ENCODE measurements at places on chromosomes 12 and 14.

DNA sequence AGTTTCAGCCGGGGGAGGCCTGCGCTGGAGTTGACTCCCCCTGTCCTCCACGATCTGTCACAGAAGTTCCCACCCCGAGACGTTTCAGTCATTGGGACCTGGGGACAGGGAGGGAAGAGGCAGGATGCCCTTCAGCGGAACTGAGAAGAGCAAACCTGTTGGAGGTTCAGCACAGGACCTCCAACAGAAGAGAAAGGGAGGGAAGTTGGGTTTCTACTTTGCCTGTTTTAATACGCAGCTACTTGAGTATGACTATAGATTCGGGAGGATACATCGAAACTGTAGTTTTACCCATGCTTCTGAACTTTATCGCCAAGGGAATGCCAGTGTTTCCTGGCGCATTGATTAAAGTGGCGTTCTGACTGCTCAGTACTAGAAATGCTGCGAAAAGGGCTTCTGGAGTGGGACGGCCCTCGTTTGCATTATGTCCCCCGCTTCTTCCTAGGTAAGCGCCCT, 2.3 kb upstream of the DUSP6 start:
- no peak for DNase-seq

- no peak for DNase-seq
Observed at GRCh38 chr12:789852-790563, 37.6 kb downstream of the WNK1 start.

DNA sequence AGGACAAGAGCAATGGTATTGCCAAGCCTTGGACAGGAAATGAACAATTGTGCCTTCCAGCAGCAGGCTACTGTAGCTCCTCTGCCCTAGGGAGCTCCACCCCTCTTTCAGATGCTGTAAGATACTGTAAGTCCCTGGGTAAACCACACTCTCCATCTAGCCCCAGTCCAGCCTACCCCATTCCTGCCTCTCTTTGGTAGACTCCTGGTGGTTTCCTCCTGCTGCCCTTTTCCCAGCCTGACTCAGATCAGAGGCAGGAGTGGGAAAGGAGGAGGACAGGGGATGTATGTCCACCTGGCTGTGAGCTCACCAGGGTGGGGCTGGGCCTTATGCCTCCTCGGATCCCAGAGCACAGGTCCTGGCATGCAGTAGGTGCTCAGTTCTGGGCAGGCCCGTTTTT, 174.6 kb downstream of the ESRRB start:
- no peak for DNase-seq

- no peak for DNase-seq
Observed at GRCh38 chr14:102930753-102931579, 8.5 kb downstream of the AMN start.

DNA sequence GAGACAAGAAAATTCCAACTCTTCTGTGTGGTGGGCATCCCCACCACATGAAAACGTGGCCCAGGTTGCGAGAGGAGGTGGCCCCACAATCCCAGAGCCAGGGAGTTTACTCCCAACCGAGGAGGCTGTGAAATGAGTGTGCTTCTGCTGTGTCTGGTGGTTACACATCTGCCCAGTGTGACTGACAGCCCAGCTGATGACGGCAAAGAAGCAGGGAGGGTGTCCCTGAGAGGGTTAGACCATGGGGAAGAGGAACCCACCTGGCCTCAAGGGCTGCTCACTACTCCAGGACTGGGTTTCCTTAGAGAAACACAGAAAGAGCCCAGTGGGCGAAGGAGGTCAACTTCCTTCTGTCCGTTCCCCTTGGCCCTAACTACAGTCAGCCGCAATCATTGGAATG, 24.6 kb downstream of the ZFP36L1 start:
- DNase-seq, result no peak

GRCh38 chr12:77609016-77609415, 221.7 kb upstream of the NAV3 start:
- DNase-seq, result no peak

- DNase-seq, result no peak
Observed at GRCh38 chr12:94091624-94092023, 56.8 kb upstream of the PLXNC1 start.

DNA sequence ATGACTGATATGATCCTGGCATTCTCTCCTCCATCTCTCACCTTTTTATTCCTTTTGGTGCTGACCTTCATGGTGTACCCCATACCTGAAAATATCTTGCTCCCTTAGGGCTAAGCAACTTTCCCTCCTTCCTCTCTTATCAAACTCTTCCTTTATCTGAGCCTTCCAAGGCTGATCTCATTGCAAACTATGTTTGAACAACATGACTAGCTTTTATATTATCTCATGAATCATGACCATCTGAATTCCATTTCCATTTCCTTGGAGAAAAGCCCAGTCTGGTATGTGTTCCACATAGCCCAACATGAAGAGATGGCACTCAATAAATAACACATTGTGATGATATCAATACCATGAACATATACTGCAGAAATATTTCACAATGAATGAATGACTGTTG, 111.6 kb downstream of the TSPAN8 start:
- DNase-seq, result no peak

DNA sequence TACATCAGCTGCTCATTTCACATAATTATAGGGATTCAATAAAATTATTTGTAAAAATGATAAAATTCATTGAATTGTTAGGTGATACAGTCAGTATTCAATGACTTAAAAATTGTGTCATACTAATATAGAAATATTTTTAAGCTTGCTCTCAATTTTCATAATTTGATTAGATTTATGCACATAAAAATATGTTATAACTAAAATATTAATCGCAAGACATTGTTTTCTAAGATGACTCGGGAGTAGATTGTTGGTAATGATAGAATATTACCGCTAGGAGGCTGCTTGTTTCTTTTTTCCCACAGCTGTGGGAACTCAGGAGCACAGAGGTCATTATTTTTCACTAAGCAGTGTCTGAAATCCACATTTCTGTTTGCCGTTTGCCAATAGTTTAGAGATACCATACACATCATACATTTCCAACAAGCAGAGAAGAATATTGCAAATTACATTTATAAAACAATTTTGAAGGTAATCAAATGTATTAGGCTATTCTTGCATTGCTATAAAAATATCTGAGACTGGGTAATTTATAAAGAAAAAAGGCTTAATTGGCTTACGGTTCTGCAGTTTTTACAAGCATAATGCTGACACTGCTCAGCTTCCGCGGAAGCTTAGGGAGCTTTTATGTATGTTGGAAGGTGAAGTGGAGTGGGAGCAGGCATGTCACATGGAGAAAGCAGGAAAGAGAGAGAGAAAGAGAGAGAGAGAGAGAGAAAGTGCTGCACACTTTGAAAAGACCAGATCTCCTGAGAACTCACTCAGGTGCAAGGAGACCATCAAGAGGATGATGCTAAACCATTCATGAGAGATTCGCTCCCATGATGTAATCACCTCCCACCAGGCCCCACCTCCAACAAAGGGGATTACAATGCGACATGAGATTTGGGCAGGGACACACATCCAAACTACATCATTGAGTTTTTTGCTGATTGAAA, 9.2 kb downstream of the CD69 start:
- DNase-seq, result peak; percentile 70

DNA sequence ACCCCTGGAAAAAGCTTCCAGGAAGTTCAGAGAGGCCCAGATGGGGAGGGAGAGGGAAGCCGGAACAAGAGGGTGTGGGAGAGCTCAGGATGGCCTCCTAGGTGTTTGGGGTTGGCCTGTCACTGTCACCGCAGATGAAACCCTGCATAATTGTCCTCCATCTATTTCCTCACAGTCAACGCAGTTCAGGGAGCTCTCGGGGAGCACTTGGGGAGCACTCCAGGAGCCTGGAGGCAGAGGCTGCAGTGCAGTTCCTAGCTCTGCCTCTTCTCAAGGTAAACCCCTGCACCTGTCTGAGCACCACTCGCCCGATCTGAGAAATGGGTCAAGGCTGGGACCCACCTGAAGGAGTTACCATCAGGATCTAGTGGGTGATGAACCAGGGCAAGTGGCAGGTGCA, 194.6 kb upstream of the LHX5 start:
- no peak for DNase-seq

DNA sequence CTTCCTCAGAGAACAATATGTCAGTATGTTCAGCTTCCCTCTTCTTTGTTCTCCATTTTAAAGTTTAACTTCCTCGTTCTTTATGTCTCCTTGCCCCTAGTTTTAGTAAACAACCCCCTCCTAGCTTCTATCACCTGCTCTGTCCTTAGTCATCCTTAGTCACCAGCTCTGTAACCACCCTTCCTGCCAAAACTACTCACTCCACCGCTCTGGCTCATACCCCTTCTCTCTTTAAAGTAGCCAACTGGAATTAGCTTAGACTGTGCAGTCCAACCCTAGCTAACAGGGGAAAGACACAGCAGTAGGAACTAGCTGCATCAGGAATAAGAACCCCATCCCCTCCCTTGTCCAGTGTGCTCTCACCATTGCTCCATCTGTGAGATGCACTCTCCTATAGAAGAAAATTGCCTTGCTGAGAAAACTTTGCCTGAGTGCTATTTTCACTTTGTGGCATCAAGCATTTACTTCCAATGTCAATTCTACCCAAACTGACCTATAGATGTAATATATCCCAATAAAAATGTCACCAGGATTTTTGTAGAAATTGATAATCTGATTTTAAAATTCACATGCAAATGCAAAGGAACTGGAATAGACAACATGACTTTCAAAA, 603.2 kb downstream of the C12orf50 start:
- no peak for DNase-seq

DNA sequence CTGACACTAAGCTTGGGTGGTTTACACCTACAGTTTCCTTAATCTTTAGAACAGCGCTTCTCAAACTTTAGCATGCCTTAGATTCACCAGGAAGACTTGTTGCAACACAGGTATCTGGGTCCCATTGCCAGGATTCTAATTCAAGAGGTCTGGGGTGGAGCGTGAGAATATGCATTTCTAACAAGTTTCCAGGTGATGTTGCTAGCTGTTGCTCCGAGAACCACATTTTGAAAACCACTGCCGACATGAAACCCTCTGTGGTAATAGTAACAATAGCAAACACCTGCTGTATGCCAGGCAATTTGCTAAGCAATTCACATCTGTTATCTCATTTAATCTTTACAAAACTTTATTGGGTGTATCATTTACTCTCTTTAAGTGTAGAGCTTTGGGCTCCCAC, 58.6 kb downstream of the TRHDE start:
- DNase-seq, result no peak

DNA sequence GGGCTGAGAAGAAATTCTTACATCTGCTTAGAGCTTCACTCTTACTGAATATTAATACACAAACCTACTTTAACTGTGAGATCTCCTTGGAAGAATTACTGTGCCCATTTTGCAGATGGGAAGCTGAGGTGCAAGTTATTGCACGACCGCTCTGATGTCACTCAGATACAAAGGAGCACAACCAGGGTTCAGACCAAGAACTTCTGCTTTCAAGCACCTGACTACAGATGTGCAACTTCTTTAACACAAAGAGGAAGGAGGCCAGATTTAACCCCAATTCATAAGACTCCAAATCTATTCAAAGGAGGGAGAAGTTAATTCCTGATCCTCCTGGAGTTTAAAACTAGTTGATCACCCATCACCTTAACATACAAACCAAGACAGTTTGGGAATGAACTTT, 232.6 kb downstream of the VRK1 start:
- DNase-seq, result no peak

DNA sequence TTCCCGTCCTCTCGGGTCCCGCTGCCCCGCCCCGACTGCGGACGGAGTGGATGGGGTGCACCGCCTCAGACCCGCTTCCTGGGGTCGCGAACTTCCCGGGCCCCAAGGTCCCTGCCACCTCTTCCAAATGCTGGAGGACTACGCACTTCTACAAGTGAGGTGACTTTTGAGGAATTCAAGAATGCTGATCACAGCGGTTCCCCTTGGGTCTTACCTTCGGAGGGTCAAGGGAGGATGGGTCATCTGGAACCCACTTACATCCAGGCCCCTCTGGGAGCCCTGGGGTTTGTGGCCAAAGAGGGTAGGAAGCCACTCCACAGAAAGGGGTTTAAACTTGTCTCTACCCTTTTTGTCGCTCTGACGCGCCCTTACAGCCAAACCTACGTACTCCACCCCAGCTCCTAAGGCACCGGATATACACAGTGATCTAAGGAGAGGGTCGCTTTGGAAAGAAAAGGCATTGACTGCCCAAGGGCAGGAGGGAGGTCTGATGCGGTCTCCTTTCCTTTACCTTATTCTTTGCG, 532 bp upstream of the PRKD1 start:
- DNase-seq, result no peak

GRCh38 chr12:99983456-99984258, 1.1 kb downstream of the ANKS1B start:
- no peak for DNase-seq

DNA sequence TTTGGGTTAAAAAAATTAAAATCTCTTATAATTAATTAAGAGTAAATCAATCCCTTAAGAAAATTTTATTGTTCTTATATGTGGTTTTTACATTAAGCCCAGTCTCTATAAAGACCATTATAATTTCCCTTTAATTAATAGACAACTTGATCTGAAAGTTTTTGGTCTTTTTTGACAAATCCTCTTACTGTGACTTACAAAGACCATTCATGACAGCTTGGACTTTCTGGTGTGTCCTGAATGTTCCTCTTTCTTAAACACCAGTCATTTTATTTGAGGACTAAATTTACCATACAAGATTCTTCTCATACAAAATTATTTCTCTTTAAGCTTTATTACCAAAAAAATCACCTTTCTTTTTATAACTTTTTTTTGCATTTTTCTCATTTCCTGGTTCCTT, 368.3 kb downstream of the ADGRD1 start:
- no peak for DNase-seq

- DNase-seq, result no peak
Observed at GRCh38 chr12:104371043-104371870, 67.7 kb downstream of the EID3 start.

DNA sequence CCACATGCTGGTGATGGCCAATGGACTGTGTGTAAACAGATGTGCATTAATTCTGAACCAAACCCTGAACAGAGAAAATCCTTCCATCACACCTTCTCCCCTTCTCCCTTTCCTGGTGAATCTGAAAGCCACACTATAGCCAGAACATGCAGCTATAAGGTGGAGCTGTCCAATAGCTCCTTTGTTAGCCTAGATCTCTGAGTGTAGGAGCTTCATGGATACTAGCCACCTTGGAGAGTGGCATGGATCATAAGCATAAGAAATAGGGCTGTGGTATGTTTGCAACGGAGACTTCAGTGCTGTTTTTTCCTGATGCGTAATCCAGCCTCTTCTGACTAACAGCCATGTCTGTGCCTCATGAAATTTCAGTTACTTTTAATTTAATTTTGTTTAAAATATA, 364.5 kb downstream of the BTG1 start:
- no peak for DNase-seq

GRCh38 chr12:58301038-58301729, 359.8 kb downstream of the ATP23 start:
- DNase-seq, result no peak

DNA sequence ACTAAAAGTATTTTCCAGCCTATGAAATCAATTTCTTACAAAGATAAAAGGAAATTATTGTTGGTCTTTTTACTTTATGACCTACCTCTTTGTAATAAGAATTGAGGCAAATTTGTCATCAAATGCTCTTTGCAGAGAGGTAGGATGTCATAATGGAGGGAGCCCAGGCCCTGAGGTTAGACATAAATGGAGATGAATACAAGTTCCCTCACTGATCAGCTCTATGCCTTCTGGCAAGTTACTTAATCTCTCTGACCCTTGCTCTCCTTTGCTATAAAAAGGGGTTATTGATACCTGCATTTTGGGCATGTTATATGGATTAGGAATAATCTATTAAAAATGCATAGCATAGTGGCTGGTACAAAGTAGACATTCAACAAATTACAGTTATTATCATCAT, 146.9 kb upstream of the KRR1 start:
- no peak for DNase-seq

All from stimulated activated CD8-positive, alpha-beta memory T cell treated with anti-CD3 and anti-CD28 coated beads, Interleukin-4, amount 100 ng/mL, for 48 hours (primary cell).